ENCODE measurements at places on chromosomes 16 and 17.

- no peak for DNase-seq
These were observed 4.1 kb downstream of the ZNF688 start for GRCh38 chr16:30567160-30567990.

DNA sequence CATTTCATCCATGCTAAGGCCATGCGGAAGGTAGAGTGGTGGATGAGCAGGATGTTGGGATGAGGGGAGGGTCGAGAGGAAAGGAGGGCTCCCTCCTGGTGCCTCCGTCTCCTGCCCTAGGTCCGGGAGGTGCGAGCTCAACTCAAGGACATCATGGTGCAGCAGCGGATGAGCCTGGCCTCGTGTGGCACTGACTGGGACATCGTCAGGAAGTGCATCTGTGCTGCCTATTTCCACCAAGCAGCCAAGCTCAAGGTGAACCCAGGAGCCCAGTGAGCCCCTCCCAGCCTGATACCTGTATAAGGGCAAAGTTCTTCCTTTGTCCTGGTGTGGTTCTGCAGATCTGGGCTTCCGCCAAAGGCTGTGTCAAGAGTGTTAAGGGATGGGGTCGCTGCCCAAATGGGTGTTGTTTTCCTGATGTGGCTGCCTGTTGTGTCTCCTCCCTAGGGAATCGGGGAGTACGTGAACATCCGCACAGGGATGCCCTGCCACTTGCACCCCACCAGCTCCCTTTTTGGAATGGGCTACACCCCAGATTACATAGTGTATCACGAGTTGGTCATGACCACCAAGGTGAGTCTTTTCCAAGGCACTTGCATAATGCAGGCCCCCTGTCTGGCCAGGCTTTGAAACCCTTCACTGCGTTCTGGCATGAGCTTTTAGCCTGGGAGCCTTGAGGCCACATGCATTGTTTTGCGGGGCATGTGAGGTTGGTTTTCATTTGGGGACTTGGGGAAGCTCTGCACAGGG lies 14.9 kb downstream of the DHX38 start:
- no peak for DNase-seq

- no peak for DNase-seq
These were observed 6.0 kb downstream of the PPM1D start for GRCh38 chr17:60606036-60606435.

GRCh38 chr16:9092978-9093344 lies 1.5 kb downstream of the HAPSTR1 start:
- DNase-seq: no peak

- DNase-seq: no peak
These were observed 85.5 kb upstream of the TMEM132E start for GRCh38 chr17:34493917-34494316.

DNA sequence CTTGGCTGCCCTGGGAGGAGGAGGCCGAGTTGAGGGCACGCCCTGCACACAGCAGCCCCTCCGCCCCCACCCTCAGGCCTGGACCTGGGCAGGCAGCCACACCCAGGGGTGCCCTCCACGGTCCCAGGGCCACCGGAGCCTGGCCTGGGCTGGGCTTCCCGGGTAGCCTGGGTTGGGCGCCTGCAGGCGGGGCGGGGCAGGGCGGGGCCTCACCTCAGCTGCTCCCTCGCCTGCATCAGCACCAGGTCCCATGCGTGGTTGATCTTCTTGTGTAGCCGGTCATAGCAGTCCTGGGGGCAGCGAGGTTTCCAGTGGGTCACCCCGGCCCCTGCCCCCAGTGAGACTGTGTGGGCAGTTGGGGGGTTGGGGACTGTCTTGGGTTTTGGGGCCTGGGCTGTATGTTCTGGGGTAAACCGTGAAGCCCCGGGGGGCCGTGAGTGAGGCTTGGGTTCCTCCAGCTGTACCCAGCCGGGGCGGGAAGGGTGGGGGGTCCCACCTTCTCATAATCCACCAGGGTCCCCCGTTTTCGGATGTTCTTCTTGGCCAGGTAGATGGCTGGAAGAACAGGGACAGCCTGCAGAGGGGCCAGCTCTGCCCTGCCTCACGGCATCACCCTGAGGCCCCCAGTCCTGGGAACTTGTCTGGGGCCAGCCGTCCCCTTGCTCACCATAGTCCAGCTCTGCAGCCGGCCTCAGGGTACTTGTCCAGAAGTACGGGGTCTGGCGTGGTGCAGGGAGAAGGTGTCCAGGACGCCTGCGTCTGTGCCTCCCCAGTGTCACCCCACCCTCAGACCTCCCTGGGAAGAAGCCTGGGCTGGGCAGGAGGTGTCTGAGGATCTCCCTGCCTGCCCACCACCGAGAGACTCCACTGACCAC lies 2.0 kb downstream of the RGS11 start:
- DNase-seq: no peak

Measured in skeletal muscle cell (primary cell).